ENCODE measurements at places on chromosomes 5 and 9.
A peak's percentile ranks its signal among the peaks of the same experiment; 100 is the strongest.

DNA sequence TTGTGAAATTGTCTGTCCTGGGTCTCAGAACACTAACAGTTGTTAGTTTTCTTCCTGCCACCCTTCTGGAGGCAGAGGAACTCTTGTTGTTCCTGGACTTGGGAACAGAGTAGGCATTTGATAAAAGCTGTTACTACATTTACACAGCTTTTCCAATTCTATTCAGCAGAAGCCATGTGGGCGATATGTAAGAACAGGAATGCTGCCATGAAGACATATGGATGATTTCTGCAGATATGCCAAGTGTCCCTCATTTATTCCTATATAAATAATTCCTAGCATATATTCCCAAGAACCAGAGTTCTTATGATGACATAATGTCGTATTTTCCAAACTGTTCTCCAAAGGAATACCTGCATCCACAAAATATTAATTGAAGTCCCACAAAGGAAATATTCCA, 135.9 kb upstream of the DAB2 start:
- DNase-seq = no peak

- DNase-seq = peak; percentile 85
Observed at GRCh38 chr9:129330711-129331492, 152.8 kb upstream of the IER5L start.

DNA sequence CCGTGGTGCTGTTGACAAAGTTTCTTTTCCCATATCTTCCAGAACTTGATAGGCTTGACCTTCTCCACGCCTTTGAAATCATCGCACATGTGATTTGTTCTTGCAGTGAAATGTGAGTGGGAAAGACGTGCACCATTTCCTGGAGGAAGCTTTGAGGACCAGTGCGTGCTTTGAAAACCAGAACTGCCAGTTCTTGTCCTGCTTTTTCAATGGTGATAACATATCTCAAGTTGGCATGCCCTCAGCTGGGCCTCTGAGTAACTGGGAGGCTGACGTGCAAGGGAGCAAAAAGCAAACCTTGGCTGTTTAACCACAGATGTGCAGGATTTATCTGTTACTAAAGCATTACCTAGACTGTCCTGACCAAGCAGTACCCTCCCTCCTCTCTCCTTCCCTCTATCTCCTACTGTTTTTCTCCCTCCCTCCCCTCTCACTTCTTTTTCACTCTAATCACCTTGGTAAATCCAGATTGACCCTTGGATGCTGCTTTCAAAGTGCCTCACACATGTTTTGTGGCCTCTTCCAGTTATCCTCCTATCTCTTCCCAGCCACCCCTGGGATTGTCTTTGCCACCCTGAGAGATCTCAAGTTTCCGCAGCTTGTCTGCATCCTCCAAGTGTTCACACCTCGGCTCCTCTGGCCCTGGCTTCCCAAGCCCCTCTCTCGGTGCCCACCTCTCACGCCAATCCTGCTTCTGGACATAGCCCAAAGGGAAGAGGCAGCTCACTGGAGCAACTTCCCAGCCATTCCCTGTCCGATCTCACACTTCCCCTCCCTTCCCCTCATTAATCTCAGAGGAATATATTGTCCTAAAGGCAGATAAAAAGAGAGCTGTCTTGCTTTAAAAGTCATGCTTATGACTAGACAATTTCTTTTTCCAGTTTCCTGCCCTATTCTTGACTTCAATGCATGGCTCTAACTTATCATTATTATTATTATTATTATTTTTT, 198.3 kb downstream of the ERCC6L2 start:
- no peak for DNase-seq

GRCh38 chr9:35854091-35854762, 16.0 kb downstream of the OR13J1 start:
- DNase-seq = no peak

DNA sequence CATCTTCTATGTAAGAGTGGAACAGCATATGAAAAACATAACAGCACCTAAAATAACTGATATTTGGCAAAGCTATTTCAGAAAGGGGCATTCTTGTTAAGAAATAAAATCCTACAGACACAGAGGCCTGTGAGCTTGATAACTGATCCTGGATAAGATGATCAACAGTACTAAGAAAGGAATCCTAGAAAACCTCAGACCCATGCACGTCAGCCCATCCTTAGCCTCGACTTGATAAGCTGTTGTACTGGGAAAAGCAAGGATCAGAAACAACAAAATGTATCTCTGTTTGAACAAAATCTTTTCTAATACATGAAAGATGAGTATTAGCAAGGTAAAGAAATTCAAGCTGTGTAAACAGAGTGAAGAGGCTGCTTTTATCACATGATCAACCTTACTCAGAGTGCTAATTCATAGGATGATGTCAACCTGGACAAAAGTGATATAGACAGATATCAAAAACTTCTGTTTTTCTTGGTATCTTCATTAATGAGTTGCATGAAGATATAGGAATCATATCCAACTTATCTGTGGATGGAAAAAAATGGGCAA, 15.2 kb downstream of the LIFR start:
- no peak for DNase-seq

- no peak for DNase-seq
Observed at GRCh38 chr5:53674121-53674520, 113.7 kb downstream of the NDUFS4 start.

DNA sequence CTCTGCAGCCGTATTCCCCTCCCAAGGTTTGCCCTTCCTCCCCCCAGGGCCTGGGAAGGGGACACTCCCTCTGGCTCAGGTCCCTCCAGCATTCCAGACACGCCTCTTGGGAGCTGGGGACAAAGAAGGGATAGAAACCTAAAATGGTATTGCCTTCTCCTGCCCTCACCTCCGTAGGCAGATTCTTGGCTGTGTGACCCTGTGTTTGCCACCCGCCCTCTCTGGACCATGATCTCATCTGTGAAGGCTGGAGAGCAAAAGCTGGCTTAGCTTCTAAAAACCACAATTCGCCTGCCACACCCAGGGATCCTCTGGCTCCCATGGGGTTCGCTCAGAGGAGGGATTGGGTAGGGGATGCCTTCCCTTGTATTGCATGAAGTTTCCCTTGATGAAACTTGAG, 7.7 kb downstream of the AQP3 start:
- no peak for DNase-seq

- no peak for DNase-seq
Observed at GRCh38 chr5:19018822-19019221, 969.2 kb downstream of the CDH18 start.

DNA sequence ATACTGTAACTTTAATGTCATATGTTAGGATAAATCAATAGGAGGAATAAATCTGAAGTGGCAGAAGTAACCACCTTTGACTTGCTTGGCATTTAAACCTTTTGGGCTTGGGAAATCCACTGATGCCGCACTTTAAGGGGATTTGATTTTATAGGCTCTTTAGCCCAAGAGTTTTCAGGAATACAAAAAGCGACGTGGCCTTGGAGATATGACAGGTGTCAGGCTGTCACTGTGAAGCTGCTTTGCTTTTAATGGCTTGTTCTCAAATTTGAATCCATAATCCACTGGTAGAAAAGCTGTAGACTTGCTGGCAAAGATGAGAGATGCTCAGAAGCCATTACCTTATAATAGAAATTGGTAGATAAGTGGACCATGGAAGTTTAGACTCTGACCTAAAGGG, 71.6 kb downstream of the GABRG2 start:
- no peak for DNase-seq

DNA sequence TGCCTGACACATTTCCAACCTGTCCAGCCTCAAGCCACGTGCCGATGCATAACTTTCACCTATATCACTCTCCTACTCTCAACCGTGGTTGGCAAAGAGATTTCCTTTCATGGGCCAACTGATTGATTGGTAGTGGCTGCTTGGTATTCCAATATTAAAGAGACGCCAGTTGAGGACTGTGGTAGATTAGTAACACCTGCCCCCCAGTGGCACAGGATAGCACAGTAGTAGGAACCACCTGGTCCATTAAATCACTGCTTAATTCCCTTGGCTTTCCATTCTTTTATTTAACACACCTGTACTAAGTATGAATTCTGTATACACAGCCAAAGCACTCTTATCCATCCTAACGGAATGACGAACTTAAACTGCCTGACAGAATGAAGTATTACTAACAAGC, 19.1 kb upstream of the FOXB2 start:
- DNase-seq = no peak

- no peak for DNase-seq
Observed at GRCh38 chr5:151230048-151230680, 6.3 kb upstream of the CCDC69 start.

- DNase-seq = no peak
Observed at GRCh38 chr5:17401470-17402288, 96.4 kb upstream of the TAF11L2 start.

GRCh38 chr5:54671111-54671531, 153.6 kb downstream of the SNX18 start:
- DNase-seq = no peak

DNA sequence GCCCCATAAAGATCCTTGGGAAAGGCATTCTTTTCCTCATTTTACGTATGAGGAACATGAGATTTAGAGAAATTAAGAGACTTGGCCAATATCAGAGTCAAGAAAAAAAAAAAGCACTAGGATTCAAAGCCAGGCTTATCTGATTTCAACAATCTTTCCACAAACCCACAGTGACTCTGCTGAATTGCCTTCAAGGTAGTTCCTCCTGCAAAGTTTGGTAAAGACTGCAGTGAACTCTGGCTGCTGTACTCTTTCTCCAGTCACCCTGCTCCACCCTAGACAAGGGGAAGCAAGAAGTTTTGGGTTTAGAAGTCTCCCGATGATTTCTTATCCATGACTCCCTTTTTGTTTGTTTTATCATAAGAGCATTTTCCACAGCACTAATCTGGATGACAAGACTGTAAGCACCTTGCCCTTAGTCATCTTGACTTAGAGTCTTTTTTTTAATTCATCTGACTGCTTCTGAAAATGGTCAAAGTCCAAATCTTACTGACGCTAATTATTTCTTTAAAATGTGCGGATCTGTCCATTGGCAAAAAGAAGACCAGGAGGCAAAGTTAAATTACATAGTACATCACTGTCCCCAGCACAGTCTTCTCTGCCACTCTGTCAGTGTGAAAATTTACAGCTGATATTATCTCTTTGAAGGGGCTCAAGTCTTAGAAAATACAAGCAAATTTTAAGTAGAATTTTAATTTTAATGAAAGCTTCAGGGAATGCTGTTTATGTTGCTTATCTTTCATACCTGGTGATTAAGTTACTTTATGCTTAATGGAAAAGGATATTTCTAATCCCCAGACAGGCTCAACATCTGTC, 180.1 kb downstream of the TTLL11 start:
- peak; percentile 14 for DNase-seq

DNA sequence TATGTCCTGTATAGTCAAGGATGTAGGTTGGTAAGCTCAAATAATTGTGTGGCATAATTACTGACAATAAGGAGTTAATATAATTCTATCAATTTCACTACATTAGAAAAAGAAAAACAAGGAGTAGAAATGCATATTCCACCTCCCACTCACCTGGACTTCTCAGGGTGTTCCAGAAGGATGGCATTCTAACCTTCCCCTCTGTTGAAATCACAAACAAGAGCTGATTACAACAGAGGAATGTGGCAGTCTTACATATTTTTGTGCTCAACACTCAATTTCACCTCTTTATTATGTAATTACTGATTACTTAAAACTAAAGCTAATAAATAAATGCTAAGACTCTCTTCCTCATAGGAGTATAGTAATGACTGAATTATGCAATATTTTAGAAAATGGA, 745.3 kb downstream of the DTWD2 start:
- no peak for DNase-seq
